ENCODE measurements at places on chromosomes 7 and 10. TPM values are rescaled to one million over a fixed set of nuclear protein-coding genes. Genes with fewer than 3 reads are reported as not detected.

PRSS1 gene
- polyA plus RNA-seq: 28.2 TPM

DNA sequence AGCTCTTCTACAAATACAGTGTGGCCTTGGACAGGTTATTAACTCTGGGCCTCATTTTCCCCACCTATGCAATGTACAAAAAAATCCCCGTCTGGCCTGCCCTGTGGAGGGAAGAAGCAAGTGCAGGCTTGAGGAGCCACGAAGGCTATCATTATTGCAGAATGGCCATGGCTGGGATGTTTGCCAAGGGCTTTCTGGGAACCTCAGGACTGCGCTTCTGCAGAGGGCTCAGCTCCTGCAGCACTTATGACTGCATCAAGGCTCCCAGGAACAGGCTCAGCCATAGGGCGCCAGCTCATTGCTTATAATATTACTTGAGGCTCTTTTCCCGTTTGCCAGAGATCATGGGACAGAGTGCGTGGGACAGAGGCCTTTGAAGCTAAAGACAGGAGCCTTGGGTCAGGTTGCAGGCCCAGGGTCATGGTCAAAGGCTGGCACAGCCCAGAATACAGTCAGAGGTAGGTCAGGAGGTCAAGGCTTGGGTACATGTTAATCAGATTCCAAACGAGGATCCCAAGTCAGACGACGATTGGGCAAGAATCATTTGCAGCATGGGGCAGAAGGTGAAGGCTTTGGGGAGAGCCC is 20.6 kb upstream of the C10orf105 start:
- peaks cover 5% of the 10 kb centered on the region for H3K4me1 ChIP-seq
- H3K27ac ChIP-seq: no peak overlapping the region
- DNase-seq: no peak
- H3K27me3 ChIP-seq: no peaks in the 10 kb centered on the region
- H3K4me3 ChIP-seq: no peak overlapping the region

GRCh38 chr7:117014673-117015133 is 61.4 kb downstream of the ST7 start:
- H3K36me3 ChIP-seq: no peaks in the 10 kb centered on the region
- H3K4me3 ChIP-seq: no peak overlapping the region
- no peaks in the 10 kb centered on the region for H3K27me3 ChIP-seq
- H3K4me1 ChIP-seq: no peaks in the 10 kb centered on the region

- DNase-seq: peak; percentile 50
- H3K4me1 ChIP-seq: no peaks in the 10 kb centered on the region
- H3K4me3 ChIP-seq: no peak overlapping the region
- H3K36me3 ChIP-seq: no peaks in the 10 kb centered on the region
Observed at GRCh38 chr10:71684356-71685173, 35.0 kb downstream of the C10orf105 start.

GRCh38 chr7:155863721-155864151 is 51.5 kb upstream of the SHH start:
- no peaks in the 10 kb centered on the region for H3K36me3 ChIP-seq
- no peak overlapping the region for H3K4me3 ChIP-seq
- H3K27ac ChIP-seq: no peak overlapping the region
- H3K4me1 ChIP-seq: peaks cover 26% of the 10 kb centered on the region
- H3K27me3 ChIP-seq: no peaks in the 10 kb centered on the region

DNA sequence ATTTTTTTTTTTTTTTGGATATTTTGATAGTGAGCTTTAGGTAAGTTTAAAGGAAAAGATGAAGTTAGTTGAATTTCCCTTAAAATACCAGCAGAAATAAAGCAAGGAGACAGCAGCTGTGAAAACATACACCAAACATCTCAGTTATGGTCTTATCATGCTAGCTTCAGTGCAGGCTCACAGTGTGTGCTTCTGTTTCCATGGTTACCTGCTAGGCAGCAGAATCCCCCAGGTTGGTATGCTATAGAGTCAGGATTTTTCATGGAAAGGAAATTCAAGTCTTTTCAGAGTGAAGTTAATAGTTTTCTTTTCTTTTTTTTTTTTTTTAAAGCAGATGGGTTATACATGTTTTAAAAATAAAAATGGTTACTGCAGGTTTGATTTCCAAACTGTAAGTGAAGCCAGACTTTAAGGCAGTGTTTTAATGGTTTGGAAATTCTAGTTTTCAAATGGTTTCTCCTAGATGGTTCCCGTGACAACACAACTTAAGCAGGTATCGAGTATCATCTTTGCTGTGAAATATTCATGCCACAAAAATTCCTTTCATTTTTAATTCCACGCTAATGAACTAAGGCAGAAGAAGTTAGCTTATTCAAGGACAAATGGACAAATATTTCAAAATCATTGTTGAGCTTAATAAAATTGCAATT is 230.9 kb downstream of the BICC1 start:
- no peak overlapping the region for H3K4me3 ChIP-seq
- DNase-seq: no peak
- no peaks in the 10 kb centered on the region for H3K4me1 ChIP-seq
- H3K36me3 ChIP-seq: no peaks in the 10 kb centered on the region

GRCh38 chr7:49088017-49088416 is 163.7 kb downstream of the CDC14C start:
- no peak overlapping the region for H3K4me3 ChIP-seq
- H3K36me3 ChIP-seq: no peaks in the 10 kb centered on the region
- no peak for DNase-seq
- no peaks in the 10 kb centered on the region for H3K27me3 ChIP-seq
